Activated CD8-positive, alpha-beta memory T cell treated with anti-CD3 and anti-CD28 coated beads, Interleukin-2, amount 50 U/mL, for 48 hours (primary cell): ENCODE measurements at places on chromosomes 4 and X.

DNA sequence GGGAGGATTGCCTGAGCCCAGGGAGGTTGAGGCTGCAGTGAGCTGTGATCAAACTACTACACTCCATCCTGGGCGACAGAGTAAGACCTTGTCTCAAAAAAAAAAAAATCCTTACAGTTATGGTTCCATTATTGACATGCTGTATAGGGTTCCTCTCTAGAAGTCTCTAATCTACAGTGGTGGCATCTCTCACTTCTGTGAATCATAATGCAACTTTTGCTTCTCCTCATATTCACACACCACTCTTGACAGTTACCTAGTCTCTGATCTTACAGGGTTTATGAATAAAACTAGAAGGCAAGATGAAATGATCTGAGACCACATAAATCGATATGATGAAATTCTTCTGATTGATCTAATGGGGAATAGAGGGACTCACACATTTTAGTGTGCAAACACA, 40.6 kb downstream of the DOCK11 start:
- DNase-seq: no peak

DNA sequence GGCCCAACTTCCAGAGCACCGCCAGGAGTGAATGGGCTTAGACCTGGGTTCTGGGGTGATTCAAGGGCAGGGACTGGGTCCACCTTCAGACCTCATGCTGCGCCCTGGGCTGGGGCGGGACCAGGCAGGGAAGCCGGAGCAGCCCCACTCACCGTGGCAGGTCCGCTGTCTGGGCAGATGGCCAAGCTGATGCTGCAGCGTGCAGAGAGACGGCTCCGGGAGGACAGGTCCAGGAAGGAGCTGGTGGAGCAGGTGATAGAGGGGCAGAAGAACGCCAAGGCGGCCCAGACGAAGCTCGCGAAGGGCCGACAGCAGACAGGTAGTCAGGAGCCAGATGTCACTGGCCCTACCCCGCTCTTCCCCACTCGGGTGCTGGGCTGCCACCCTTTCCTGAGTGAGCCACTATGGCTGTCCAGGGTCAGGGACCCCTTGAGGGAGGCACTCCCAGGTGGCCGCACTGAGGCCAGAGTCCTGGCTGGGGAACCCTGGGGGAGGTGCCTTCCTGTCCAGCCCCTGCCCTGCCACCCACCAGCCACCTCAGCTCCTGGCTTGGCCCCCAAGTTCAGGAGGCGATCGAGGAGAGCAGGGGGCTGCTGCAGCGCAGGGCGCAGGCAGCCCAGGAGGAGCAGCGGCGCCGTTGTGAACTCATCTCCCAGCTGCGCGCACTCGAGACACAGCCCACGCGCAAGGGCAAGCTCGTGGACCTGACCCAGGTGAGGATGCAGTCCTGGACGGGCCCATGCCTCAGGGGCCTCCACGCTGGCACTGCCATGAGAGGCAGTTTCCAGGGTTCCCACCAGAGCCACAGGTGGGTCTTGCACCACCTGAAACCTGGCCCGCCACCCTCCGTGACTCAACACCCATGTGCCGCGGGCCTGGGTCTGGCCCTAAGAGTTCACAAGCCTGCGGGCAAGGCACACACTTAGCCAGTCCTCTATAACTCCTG, 10.1 kb upstream of the RNF4 start:
- no peak for DNase-seq

DNA sequence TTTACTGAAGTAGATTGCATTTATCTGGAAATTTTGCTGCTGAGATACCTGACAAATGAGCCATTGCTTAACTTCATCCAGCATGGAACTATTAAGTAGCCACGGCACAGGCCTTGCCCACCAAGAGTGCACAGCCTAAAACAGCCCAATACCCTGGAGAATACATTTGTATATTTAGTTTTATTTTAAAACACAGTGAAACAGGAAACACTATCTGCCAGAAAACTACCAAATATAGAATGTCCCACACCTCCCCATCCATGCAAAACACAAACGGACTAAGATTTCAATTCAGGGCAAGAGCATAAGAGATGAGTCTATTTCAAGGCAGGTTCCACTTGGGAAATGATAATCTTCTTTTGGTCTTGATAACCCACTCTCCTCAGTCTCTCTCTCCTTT, 57.1 kb downstream of the MAML3 start:
- DNase-seq: no peak

DNA sequence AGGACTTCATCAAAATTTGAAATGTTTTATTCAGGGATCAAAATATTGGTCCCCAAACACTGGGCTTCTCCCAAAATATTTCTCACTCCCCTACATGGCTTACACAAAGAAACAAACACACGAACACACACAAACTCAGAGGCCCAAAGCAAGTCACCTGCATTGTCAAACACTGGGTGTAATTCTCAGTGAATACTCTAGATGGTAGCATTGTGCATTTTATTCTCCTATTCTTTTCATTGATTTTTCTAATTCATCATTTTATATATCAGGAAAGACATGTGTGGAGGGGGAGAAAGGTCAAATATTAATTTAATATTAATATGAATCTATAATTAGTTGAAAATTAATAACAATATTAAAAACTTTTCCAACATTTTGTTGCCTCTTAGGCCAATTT, 72.3 kb upstream of the TNMD start:
- DNase-seq: no peak

- DNase-seq: no peak
These were observed 265.3 kb downstream of the FRMPD4 start for GRCh38 chrX:12403474-12404082.

DNA sequence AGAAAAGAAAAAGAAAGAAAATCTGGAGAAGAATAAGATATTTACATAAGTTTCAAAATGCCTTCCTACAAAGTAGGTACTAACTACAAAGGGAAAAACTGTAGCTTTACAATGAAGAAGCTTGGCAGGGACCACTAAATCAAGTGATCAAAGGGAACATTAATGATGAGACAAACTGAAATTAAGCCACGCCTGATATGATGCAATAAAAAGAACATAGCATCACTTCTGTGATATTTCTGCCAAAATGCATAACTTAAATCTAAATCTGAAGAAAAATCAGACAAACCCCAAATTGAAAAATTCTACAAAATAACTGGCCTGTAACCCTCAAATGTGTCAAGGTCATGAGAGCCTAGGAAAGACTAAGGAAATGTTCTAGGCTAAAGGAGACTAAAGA, 8.9 kb upstream of the DCLK2 start:
- no peak for DNase-seq

GRCh38 chr4:66991521-66991920, 553.8 kb downstream of the CENPC start:
- no peak for DNase-seq

- no peak for DNase-seq
These were observed 154.6 kb downstream of the FMR1NB start for GRCh38 chrX:148135738-148136137.

DNA sequence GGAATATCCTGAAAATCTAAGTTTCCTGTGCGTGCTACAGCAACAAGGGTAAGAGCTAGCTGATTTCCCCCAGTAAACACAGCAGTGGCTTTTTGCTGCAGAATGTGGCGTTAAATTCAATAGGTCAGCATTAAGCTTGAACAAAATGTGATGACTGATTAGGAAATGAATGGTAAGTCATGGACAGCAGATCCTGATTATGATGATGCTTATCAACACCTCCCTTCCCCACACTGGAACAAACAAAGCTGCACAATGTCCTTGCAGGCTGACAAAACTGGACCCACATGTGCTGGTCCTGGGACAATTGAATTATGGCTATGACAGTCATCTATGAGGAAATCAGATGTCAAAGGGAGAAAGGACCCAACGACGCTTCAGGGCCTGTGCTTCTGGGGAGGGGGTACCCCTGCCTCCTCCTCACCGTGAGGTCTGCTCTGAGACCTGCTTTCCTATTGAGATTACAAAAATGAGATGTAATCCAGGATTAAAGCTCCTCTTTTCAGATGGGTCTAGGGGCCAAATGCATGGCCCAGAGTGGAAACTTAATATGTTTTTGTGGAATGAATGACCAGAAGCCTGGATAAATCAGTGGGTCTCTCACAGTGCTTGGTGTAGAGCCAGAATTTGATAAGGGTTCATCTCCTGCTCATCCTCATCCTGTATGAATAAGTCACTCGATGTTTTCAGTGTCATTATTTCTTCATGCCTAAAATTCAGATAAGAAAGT, 32.0 kb upstream of the BOD1L1 start:
- no peak for DNase-seq

- no peak for DNase-seq
These were observed 175.4 kb downstream of the SH3BGRL start for GRCh38 chrX:81377329-81377728.

DNA sequence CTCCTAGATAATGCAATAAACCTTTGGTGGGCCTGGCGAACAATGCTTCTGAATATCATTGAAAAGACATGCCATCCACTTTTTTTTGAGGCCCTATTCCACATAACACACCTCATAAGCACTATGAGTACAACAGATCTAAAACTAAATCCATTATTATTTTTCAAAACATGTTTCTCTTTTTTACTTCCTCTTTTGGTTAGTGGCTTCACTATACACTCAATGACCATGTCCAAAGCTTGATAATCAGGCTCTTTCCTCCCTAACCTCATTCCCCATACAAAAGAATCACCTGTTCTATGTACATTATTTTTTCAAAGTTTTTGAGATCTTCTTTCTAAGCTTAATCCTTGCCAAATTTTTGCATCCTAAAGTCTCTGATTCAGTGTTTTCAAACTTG, 20.4 kb upstream of the NPY2R start:
- no peak for DNase-seq

DNA sequence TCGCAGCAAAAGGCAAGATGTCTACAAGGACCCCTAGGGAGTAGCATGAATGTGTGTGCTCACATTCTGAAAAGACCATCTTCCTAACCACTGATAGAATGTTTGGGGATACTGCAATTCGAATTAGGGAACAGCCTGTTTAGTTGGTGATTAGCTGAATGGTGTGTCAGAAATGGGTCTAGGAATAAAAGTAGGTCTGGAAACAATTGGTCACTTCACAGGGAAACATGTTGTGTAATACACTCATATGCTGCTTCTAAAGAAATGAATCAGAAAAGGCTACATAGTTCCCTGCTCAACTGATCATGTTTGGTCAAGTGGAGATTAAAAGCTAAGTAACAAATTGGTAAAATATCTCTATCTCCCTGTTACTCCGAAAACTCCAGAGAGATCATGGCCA, 2362.4 kb upstream of the TENM3 start:
- DNase-seq: no peak

GRCh38 chr4:53925050-53925605, 139.3 kb downstream of the CHIC2 start:
- no peak for DNase-seq

DNA sequence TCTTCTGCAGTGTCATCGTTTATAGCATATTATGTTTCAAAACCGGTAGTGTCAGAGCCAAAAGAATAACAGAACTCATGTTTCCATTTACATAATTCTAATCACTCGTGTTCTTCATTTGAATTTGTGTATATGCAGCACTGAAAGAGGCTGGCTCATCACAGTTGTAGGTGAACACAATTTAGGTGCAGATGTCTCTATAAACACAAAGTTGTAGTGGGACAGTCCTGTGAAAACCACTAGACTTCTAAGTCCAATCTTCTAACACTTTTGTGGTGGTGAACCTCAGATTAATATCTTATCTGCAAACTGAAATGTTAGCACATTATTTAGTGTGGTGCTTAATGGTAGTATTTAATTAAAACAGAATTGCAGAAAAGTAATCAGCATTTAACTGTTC, 872.4 kb downstream of the C4orf33 start:
- DNase-seq: no peak

GRCh38 chr4:90996813-90997212, 869.6 kb downstream of the CCSER1 start:
- no peak for DNase-seq

GRCh38 chrX:134725103-134725690, 66.9 kb upstream of the PLAC1 start:
- DNase-seq: no peak

- no peak for DNase-seq
These were observed 28.0 kb downstream of the HNRNPDL start for GRCh38 chr4:82402196-82402775.

GRCh38 chr4:81509191-81509590, 37.5 kb upstream of the RASGEF1B start:
- DNase-seq: no peak

DNA sequence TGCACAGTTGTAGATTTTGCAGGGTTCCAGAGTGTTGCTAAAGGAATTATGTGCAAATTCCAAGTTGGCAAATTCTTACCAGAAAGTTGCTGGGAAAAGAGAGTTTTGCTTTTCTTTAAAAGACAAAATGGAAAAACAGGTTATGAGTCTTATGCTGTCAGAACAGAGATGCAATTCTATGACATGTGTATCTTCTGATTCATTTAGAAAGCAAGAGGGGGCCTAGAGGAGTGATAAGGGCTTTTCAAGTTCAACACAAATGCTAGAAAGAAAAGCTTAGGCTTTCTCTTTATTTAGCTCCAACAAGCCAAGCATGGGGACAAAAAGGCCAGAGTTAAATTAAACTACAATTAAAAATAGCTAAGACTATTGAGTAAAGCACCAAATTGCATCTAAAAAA, 72.4 kb upstream of the GATB start:
- no peak for DNase-seq

DNA sequence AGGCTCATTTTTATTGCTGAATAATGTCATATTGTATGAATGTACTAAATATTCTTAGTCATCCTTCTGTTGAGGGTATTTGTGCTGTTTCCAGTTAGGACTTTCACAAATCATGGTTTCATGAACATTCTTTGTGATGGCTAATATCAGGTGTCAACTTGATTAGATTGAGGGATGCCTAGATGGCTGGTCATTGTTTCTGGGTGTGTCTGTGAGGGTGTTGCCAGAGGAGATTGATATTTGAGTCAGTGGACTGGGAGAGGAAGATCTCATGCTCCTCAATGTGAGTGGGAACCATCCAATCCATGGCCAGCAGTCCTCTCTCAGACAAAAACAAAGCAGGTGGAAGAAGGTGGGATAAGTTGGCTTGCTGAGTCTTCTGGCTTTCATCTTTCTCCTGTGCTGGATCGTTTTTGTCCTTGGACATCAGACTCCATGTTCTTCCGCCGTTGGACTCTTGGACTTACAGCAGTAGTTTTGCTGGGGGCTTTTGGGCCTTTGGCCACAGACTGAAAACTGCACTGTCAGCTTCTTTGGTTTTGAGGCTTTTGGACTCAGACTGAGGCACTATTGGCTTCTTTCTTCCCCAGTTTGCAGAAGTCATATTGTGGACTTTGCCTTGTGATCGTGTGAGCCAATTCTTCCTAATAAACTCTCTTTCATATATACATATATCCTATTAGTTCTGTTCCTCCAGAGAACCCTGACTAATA, 11.9 kb upstream of the HS3ST1 start:
- DNase-seq: no peak

DNA sequence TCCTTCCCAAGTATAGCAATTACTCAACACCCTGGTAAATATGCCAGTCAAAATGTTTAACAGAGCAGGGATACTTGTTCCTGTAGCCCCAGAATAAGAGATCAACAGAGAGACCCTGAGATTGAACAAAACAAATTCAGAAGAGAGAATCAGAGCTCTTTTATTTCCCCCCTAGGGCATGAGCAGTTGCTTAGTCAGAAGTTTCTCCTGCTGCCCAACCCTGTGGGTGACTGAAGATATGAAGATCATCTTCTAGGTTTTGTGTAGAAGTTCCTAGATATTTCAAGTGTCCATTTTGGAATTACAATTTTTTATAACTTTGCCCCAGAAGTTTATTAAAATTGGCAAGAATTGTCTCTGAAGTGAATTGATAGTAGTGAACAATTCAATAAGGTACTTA, 59.1 kb upstream of the RXFP1 start:
- no peak for DNase-seq
